ENCODE measurements at places on chromosomes 7 and 10.

DNA sequence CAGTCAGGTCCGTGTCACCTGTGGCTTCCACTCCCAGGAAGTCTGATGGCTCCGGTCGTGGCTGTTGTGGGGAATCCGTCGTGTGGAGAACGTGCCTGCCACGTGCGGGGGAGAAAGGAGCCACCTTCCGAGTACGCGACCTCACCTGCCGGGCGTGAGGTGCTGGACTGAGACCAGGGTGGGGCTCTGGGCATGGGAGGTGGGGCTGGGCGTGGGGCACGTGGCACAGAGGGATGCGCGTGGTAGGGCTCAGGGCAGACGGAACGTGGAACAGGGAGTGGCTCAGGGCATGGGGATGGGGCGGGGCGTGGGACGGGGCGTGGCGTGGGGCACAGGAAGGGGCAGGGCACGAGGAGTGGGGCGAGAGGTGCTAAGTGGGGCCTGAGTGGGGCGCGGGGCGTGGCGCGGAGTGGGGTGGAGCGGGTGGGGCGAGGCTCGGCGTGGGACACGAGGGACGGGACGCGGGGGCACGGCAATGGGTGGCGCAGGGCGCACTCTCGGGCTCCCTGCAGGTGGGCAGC, 64.8 kb downstream of the C10orf143 start:
- DNase-seq = no peak

- no peak for DNase-seq
These were observed 90.8 kb downstream of the DPY19L1 start for GRCh38 chr7:34946486-34946885.

DNA sequence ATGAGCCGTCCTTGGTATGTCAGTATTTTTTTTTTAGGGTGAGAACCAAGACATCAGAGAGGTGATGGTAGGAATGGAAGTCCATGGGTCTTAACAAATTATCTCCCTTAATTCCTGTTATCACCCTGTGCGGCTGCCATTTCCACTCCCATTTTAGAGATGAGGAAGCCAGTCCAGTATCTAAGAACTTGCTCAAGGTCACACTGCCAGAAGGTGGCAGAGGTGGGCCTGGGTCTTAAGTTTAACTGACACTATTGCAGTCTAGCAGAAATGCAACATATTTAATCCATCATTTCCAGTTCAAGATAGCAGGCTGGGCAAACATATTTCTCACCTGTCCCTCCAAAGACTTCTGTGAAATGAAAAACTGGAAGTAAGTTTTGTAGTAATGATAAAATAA, 108.3 kb downstream of the GLI3 start:
- DNase-seq = no peak

DNA sequence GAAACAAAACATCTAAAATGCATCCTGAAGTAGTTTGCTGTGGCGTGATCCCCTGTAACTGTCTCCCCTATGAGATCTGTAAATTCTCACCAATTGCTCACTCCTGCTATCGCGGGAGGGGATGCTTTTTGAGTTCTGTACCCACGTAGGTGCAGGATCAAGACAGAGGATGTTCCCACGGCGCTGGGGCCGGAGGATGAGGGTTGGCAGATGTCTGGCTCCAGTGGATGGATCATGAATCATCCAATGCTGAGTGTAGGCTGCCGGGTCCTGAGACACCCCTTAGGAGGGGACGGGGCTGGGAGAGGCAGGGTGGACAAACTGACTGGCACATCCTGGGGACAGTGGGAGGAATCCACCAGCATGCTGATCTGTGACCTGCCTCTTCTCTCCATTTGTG, 224.4 kb downstream of the USP6NL start:
- DNase-seq = no peak

DNA sequence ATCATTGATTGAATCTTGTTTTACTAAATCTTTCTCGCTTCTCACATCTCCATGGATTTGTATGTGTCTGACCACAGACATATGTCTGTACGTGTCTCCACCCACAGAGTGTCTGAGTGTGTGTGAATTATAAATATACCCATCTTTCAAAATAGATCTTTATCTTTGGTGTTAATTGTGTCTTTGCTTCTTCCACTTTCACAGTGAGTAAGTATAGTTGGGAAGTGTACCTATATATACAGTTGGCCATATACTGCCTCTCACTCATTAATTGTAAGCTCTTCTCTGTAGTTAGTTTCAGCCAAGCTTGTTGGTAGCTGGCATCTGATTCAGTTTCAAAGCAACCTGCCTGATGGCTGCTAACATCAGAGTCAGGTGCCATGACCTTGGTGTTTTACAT, 18.4 kb downstream of the EEPD1 start:
- DNase-seq = peak; percentile 14

DNA sequence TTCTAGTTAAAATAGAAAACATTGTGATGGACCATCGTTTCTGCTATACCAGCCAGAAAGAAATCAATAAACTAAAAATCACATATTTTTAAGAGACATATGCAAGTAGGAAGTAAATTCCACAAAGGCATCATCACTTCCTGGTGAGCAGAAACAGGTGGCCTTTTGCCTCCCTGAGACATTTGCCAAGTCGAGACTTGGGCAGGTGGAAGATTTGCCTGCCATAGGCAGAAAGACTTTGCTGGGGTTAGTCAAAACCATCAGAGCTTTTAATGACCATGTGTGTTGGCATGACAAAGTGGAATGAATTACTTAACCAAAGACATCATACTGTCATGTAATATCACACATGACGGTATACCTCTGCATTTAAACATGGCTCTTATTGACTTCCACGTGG, 66.0 kb upstream of the FGL2 start:
- DNase-seq = peak; percentile 18

DNA sequence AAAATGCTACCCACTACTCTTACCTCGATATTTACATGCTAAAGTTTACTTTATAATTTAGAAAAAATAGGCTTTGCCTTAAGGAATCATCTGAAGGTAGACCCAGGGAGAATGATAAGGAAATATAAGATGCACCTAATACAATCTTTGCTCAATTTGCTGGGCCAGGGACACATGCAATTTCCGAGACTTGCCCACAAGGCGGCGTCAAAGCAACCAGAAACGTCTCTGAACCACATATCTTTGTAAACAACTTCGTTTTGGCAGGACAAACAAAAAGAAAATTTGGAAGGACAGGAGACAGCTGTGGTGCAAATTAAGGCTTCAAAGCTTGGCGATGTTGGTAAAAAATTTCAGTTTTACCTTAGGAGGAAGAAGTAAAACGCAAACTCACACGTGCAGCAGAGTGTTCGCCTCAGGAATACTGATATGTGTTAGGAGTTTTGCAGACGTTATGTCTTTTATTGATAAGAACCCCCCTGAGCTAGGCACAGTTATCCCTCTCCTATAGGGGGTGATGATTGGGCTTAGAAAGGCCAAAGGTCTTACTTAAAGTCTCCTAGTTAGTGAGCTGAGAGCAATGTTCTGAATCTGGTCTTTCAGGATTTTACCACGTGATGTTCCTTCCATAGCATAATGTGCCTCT, 134.3 kb downstream of the PRKCQ start:
- DNase-seq = peak; percentile 71

DNA sequence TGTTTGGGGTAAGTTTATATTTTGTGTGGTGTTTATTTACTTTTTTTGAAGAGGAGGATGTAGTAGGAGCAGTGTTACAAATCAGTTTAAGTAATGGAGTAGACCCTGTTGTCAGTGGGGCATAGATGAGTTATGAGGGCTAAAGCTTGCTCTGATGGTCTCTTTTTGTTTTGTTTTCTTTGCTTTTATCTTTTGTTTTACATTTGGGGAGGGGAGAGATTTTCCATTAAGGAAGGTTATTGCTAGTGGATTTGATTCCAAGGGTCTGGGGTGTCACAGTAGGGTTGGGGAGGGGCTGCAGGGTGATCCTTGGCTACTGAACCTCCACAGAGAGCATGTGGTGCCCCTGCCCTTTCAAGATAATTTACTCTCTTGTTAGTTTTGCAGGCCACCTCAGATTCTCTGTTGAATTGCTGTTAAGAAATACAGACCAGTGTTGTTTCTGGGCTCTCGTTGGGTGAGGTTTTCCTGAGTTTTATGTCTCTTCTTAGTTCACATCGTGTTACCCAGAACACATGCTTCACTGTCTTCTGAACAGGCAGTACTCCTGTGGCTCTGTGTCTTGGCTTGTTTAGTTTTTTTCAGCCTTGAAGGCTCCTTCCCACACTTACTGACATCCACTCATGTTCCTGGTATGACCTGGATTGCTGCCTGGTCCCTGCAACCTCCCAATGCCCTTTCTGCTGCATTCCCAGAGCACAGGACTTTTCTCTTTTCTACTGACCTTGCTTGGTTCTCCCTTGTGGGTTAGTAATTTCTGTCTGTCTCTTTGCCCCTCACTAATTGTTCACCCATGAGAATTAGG, 4.2 kb downstream of the KIFBP start:
- no peak for DNase-seq

- DNase-seq = peak; percentile 16
These were observed 86.3 kb upstream of the STEAP1B start for GRCh38 chr7:22586101-22586785.

- peak; percentile 88 for DNase-seq
These were observed 166.8 kb upstream of the ASAH2 start for GRCh38 chr10:50417886-50418830.

- no peak for DNase-seq
These were observed 262.0 kb downstream of the PRPF18 start for GRCh38 chr10:13848520-13849445.

- peak; percentile 84 for DNase-seq
These were observed 33.4 kb upstream of the PPP3CB start for GRCh38 chr10:73529089-73529832.

GRCh38 chr10:27801171-27801785, 55.7 kb upstream of the MKX start:
- no peak for DNase-seq

- no peak for DNase-seq
These were observed 19.1 kb downstream of the ZFAND4 start for GRCh38 chr10:45653454-45653853.

GRCh38 chr10:104328896-104329710, 9.2 kb downstream of the ITPRIP start:
- peak; percentile 86 for DNase-seq

- peak; percentile 43 for DNase-seq
These were observed 816 bp downstream of the TECPR1 start for GRCh38 chr7:98251231-98251600.

- DNase-seq = no peak
These were observed 28.2 kb downstream of the ADARB2 start for GRCh38 chr10:1709161-1709560.

DNA sequence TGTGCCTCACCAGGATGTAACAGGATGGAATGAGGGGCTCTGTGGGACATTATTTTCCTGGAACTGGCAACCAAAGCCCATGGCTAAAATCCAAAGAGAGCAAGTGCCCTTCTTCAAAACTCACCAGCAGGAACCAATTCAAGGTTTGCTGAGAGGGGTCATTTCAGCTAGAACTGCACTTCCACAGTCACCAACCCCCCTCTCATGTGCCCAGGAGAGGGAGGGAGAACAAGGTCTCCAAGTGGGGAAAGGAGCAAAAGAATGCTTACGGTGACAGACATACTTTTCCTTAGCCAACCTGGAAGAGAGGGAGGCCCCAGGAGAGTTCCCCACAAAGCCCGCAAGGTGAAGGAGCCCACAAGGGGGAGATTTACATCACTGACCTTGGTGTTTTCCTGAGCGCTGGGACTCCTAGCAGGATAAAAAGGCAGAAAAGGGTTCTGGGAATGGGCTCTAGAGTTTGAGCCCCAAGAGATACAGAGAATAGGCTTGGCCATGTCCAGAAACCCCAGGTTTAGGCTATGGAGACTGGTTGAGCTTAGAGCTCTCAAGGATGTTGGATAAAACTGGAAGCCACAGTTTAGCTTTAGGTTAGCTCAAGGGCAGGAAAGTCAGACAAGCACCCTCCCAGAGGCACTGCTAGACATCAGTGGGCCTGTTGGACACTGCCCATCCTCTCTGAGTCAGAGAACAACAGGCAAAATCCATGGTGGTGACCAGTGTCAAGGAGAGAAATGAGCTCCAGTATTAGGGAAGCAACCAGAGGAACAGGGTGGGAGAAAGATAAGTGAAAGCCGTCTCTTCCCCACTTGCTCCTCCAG, 63.9 kb upstream of the GHITM start:
- no peak for DNase-seq

- DNase-seq = no peak
These were observed 9.9 kb upstream of the PPP1R9A start for GRCh38 chr7:94897541-94897940.

GRCh38 chr7:123624527-123625183, 23.0 kb downstream of the ASB15 start:
- peak; percentile 70 for DNase-seq

DNA sequence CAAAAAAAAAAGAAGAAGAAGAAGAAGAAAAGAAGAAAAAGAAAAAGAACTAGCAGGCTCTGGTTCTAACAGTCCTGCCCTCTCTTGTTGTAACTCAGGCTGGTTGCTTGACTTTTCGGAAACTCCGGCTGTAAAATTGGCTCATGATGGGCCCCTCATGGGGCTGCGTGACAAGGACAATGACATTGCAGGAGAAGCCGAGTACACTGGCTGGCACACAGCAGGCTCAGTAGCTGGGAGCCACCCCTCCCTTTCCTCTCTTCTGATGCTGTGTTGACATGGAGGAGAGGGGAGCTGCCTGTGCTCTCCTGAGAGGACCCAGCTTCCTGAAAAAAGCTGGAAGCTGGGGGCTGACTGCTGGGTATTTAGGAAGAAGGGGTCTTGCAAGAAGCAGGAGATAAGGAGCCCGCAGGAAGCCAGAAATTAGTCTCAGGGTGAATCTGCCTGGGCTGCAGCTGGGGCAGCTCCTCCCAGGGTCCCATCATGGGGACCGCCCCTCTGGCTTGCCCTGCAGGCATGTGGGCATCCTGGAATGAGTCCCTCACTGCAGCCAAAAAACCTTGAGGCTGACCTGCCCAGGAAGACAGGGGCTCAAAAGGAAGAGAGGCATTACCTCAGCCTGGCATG, 14.6 kb upstream of the GPR26 start:
- DNase-seq = no peak

DNA sequence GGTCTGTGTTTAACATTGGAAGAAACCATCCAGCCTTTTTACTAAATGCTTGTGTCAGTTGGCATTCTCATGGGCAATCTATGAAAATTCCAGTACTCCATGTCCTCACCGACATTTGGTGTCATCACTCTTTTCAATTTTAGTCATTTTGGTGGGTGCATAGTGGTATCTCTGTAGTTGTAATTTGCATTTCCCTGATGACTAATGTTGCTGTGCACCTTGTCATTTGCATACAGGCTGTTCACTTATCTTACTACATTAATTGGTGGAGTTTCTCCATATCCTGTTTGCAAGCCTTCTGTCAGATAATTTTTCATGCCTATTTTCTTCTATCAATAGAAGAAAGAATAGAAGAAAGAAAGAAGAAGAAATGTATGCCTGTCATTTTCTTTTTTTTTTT, 73.7 kb downstream of the PLPP4 start:
- no peak for DNase-seq
